ENCODE measurements at places on chromosomes 3 and 15.

GRCh38 chr3:187066228-187066995, 72.9 kb downstream of the RPL39L start:
- no peak for DNase-seq

DNA sequence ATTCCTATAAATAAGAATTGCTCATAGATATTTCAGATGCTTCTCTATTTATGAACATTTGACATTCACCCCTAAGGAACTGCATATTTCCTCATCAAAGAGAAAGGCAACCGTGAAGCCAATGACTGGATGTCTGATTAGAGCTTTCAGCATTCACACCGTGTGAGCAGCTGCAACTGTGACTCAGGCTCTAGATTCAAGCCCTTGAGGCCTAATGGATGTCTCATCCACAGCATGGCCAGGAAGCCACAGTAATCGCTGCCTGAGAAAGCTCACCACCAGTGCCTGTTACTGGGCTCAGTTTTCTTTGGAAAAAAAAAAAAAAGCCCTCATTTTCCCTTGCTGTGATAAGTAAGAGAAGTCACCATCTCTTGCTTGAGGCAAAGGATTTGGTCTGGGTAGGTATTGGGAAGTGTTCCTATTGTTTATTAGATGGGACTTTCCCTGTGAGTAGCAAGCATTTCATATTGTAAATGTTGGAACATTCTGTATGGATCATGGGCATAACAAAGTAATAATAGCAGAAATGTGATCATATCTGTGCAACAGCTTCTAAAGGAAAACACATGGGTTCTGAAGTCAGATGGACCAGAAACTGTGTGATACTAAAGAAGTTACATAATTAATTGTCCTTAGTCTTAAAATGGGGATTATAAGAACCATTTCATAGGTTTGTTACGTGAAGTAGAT, 783.7 kb downstream of the AGBL1 start:
- no peak for DNase-seq

DNA sequence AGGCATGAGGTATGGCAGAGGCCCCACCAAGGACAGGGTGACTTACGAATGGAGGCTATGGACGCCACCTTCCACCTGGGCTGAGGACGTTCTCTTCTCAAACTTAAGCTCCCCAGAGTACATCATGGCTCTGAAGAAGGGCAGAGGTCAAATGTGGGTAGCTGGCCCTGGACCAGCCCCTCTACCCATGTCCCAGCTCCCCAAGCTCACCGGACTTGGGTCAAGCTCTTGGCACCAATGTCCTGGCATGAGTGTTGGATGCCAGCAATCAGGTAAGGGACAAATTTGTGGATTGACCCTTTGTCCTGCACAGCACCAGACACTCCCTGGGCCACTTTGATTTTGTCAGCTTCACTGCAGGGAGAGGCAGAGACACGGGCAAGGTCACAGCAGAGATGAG, 2.5 kb downstream of the NDUFAF3 start:
- no peak for DNase-seq

GRCh38 chr3:177836671-177837070, 639.4 kb upstream of the TBL1XR1 start:
- no peak for DNase-seq

DNA sequence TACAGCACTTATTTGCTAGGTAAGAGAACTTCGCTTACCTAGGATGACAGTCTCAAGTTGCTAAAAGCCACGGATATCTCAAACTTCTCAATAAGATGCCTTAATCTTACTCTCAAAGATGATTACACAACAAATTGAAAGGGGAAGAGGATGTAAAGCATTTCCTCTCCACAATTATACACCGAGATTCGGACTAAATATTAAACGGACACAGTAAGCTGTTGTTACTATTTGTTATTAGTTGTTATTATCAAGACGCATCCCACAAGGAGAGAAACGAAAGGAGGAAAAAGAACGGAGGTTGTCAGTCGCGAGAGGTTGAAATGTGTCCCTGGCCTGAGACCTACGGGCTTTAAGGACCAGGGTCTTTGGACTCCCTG, 660 bp downstream of the ZNF106 start:
- no peak for DNase-seq

DNA sequence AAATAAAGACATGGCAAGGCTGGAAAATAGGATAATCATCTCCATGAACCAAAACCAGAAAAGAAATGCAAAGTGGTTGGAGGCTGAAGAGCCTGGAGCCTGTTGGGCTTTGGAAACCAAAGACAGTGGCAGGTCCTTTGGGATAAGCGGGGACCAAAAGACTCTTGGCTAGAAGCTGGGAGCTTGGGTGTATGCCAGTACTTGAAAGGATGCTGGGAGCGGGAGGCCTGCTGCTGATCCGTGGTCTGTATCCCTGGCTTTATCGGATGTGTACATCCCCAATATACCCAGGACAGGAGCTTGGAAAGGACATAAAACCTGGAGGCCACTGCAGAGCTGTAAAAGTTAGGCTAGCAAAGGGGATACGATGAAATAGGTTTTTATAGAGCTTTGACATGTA, 1.3 kb upstream of the CHRNB4 start:
- no peak for DNase-seq

Data from nucleus accumbens (tissue), 56 donors.